Activated T-cell treated with anti-CD3 and anti-CD28 coated beads, Interleukin-2, amount 50 U/mL, for 4 hours (primary cell): ENCODE measurements at places on chromosomes 5 and 9.

- no peak for DNase-seq
Measured at GRCh38 chr5:124745928-124746915, at the start of gene ZNF608. ZNF608 (minus strand) TSS chr5:124746639; CDS start chr5:124744989, 1,650 bp downstream.

DNA sequence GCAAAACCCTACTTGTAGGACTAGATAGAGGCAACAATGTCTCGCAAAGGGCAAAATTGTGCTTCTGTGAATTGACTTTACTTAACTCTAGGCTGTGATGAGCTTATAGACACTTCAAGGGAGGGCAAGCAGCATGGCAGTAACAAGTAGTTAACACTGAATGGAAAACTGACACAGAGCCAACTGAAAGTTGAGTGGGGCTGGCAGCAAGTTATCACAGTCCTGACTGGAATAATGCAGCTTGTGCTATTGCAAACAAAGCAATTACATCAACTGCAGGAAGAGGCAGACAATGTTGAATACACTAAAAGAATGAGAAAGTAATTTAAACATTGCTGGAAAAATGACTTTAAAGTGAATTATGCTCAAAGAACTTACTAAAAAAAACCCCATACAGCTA, 62.2 kb downstream of the RNF38 start:
- DNase-seq, result no peak

DNA sequence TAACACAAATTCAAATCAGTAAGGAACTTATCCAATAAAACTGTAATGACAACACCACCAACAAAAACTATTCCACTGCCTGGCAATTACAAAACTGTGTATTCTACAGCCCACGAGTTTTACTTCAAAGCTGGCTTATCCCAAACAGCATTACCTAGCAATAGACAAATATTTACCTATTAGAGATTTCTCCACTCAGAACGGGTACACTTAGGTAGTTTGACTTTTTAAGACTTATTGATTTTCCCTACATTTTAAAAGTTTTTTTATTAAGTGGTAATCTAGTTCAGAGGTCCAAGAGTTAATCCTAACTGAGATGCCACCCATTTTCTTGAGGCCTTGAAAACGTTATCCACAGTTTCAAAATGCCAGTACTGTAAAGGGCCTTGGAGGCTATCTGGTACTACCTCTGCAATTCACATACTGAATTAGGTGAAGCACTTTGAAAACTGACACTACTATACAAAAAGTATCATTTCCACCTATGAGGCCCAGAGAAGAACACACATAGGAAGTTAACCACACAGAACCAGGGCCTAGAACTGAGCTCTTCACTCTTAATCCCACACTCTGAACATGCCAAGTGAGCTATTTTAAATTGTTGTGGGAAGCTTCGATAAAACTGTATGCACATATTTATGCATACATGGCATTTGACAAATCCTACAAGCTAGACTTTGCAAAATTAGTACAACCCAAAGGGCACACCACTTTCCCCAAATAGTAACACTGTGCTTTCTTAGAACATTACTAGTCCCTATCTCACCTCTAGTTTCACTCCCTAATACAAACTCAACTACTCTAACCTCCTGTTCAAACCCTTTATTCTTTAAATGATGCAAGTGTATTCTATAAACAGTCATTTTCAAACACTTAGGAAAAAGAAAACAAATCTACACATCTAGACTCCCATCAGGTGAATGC, 2.1 kb downstream of the NADK2 start:
- no peak for DNase-seq

DNA sequence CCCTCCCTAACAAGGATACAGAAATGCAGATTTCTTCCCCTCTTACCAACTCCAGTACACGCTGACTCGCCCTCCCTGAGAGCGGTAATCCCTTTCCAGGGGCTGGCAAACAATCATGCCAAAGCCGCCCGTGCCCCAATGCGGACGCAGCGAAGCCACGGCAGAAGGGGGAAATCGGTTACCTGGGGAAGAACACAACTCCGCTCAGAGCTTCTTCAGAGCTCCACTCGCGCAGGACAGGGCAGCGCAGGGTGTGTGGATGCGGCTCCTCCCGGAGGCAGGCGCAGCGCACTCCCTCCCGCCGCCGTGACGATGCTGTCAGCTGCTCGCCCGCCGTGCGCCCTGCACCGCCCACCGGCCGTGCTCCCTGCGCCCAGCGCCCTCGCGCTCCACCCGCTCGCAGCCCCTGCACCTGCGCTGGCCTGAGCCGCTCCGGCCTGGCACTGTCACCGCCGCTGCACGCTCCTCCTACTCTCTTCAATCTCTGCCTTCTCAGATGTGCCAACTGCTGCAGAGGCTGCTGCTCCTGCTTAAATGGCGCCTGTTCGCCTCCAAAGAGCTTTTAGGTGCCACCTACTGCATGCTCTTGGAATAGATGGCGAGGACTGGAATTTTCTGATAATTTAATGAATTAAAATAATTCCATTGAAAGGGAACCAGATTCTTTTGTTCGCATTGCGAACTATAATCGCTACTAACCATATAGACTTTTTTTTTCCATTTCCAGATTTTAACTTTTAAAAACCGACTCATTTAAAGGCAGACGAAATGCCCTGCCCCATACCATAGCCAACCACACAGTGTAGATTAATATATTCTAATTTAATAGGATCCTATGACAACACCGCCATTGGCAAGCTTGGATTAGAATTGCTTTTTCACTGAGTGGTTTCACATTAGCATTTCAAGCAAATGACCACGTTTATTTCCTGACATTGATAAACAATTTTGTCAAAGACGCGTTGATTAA, at the start of gene DIRAS2:
Gene DIRAS2 (minus strand): TSS at position 255 of the 970 bp plus-strand sequence. CDS start 28,997 bp downstream, outside the sequence.
- DNase-seq, result no peak

- no peak for DNase-seq
Measured at GRCh38 chr5:58622936-58623871, 40.3 kb downstream of the RAB3C start.

DNA sequence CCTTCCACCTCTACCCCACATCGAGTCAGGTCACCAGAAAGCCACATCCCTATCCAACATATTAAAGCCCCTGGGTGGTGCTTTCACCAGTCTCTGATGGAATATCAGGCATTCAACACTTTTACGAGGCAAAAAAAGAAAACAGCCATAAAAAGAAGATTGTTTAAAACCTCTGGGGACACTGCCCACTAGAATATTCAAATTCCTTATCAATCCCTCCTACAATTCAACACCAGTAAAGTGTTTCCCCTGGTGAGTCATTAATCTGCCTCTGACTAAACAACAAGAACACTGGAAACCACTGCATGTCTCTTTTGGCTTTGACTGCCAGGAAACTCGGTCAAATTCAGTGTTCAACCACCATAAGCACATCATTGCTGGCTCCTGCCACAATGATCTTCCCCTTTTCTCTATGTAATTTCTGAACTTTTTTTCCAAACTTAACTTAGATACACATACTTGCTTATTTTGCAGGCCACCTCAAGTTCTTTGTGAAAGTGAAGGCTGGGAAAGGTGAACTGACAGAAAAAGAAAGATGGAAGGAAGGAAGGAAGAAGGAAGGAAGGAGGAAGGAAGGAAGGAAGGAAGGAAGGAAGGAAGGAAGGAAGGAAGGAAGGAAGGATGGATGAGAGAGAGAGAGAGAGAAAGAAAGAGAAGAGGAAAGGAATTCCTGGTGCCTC, 105.3 kb downstream of the PAX5 start:
- no peak for DNase-seq
